ENCODE measurements at places on chromosomes 7 and 10. TPM values are rescaled to one million over a fixed set of nuclear protein-coding genes. Genes with fewer than 3 reads are reported as not detected.

DNA sequence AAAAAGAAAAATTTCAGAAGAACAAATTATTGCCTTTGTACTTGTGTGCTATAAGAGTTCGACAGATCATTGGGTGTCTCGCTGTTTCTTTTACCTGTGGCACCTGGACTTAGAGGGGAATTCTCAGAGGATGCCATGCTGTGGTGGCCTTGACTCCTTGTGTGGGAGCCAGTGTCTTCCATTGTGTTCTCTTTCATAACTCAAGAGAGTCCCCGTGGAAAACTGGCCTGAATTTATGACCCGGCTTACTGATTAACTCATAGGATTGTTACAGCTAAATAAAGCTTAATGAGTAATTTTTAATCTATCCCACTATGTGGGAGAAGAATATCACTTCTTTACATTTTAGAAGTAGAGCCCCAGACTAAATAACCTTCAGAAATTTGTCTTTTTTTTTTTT lies 54.5 kb downstream of the UBE3C start:
- H3K4me3 ChIP-seq: no peak overlapping the region
- H3K27ac ChIP-seq: no peak overlapping the region
- H3K4me1 ChIP-seq: no peaks in the 10 kb centered on the region
- H3K27me3 ChIP-seq: no peaks in the 10 kb centered on the region

DNA sequence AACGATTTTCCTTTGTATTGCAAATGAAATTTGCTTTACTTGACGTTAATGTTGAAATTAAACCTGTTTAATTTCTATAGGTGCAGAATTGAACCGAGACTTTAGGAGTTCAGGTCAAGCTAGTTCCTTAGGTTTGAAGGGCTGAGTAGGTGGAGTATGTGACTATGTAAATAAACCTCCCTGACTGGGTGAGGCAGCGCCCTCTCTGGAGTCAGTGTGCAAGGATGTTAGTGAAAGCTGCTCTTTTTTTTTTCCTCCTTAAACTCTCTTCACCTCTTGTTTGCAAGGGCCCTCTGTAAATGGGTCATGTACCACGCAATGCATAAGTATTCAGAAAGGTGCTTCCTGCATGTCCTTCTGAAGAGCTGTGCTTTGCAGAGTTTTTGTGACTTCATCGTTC lies 33.8 kb downstream of the GALNT17 start:
- H3K27ac ChIP-seq: no peak overlapping the region
- H3K36me3 ChIP-seq: no peaks in the 10 kb centered on the region
- no peaks in the 10 kb centered on the region for H3K27me3 ChIP-seq
- no peak for DNase-seq

GRCh38 chr7:96589038-96589437 lies 120.6 kb downstream of the SEM1 start:
- H3K36me3 ChIP-seq: no peaks in the 10 kb centered on the region
- no peaks in the 10 kb centered on the region for H3K27me3 ChIP-seq
- H3K4me1 ChIP-seq: no peaks in the 10 kb centered on the region
- DNase-seq: no peak

DNA sequence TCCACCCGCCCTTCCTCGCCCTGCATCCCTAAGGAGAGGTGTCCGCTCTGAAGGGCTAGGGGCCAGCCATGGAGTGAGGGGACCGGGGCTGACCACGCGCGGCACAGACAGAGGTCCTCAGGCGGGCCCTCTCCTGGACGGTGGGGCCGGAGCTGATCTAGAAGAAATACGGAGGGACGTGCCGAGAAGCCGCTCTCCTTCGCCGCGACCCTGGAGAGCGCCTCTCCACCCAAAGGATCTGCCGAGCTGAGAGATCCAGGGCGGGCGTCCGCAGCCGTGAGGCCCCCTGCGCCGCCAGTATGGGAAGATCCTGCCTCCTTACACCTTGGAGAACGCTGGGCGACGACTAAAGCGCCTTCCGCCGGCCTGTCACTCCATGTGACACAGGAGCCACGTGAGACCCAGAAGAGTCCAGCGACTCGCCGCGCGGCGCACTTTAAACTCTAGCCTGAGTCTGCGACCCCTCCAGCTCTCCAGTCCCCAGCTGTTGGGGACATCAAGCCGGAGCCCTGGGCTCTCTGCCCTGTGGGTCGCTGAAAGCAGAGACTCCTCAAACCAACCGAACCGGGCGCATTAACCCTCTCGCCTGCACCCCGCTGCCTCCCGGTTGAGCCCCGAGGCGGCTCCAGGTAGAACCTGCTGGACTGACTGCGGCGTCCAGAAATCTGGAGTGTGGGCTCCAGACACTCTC lies 1.5 kb upstream of the SFMBT2 start:
- no peaks in the 10 kb centered on the region for H3K36me3 ChIP-seq
- no peak for DNase-seq
- peaks cover 3% of the 10 kb centered on the region for H3K27me3 ChIP-seq

ANK3 gene
- 54.7 TPM for total RNA-seq

GRCh38 chr10:103635580-103635979 lies 142.1 kb downstream of the NEURL1 start:
- H3K4me3 ChIP-seq: no peak overlapping the region
- H3K27ac ChIP-seq: peak overlapping the region; percentile 7
- H3K27me3 ChIP-seq: no peaks in the 10 kb centered on the region
- DNase-seq: no peak
- H3K4me1 ChIP-seq: peaks cover 28% of the 10 kb centered on the region
- H3K36me3 ChIP-seq: no peaks in the 10 kb centered on the region

AKR1C8 gene
- not detected for total RNA-seq

GRCh38 chr10:97701438-97702069 lies 12.0 kb upstream of the MARVELD1 start:
- H3K4me1 ChIP-seq: no peaks in the 10 kb centered on the region
- H3K27me3 ChIP-seq: no peaks in the 10 kb centered on the region
- no peak overlapping the region for H3K27ac ChIP-seq
- H3K36me3 ChIP-seq: no peaks in the 10 kb centered on the region
- H3K4me3 ChIP-seq: no peak overlapping the region
- no peak for DNase-seq

GRCh38 chr10:10367264-10367663 lies 650.4 kb upstream of the CELF2 start:
- H3K36me3 ChIP-seq: no peaks in the 10 kb centered on the region
- no peaks in the 10 kb centered on the region for H3K27me3 ChIP-seq
- no peak for DNase-seq
- no peak overlapping the region for H3K27ac ChIP-seq
- no peak overlapping the region for H3K4me3 ChIP-seq

GRCh38 chr10:75441196-75441595 lies 9.8 kb downstream of the LRMDA start:
- H3K27me3 ChIP-seq: no peaks in the 10 kb centered on the region
- H3K4me1 ChIP-seq: no peaks in the 10 kb centered on the region

EPO gene
- not detected for total RNA-seq

DNA sequence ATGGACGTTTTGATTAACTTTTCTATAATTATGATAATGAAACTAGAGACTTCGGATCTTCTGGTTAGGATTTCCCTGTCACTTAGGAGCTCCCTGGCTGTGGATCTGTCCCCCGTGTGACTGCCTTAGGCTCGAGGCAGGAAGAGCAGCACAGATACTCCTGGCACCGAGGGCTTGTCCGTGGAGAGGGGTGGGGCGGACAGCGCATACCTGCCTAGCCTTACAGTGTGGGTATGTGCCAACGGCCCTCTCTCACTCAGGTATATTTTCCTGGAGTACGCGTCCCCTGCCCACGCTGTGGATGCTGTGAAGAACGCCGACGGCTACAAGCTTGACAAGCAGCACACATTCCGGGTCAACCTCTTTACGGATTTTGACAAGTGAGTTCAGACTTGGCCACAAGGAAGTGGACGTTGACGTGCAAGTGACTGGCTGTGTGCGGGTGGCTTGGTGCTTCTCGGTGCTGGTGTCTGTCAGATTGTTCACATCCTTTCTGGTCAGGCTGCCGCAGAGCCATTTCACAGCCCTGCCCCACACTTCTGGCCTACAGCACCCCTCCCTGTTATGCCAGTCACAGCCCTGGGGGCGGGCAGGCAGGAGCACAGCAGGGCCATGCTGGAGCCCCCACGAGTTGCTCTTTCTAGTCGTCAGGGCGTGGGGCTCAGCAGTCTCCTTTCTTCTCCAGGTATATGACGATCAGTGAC lies 7.9 kb downstream of the EIF3B start:
- no peak overlapping the region for H3K4me3 ChIP-seq
- peaks cover 8% of the 10 kb centered on the region for H3K4me1 ChIP-seq
- H3K27me3 ChIP-seq: no peaks in the 10 kb centered on the region
- no peak overlapping the region for H3K27ac ChIP-seq
- no peaks in the 10 kb centered on the region for H3K36me3 ChIP-seq

DLG5 gene
- total RNA-seq: 53.0 TPM

DNA sequence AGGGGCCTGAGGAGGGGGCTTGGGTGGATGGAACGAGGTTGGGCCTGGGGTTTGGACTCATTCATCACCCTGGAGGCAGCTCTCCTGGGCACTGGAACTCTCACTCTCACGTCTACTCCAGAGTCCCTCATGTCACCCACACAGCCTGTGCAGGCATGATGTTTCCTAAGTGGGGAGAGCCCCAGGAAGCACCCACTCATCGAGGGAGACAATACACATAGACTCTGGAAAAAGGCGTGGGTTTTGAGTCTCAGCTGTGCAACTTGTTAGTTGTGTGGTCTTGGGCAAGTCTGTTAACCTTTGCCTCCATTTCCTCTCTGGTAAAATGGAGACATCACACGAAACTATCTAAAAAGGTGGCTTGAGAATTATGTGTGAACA lies 25.9 kb upstream of the RBM20 start:
- H3K27ac ChIP-seq: no peak overlapping the region
- no peaks in the 10 kb centered on the region for H3K36me3 ChIP-seq
- DNase-seq: no peak
- H3K4me1 ChIP-seq: no peaks in the 10 kb centered on the region

LMBR1 gene
- 1,378 TPM for total RNA-seq

PAX4 gene
- total RNA-seq: not detected

GRM3 gene
- not detected for total RNA-seq

DNA sequence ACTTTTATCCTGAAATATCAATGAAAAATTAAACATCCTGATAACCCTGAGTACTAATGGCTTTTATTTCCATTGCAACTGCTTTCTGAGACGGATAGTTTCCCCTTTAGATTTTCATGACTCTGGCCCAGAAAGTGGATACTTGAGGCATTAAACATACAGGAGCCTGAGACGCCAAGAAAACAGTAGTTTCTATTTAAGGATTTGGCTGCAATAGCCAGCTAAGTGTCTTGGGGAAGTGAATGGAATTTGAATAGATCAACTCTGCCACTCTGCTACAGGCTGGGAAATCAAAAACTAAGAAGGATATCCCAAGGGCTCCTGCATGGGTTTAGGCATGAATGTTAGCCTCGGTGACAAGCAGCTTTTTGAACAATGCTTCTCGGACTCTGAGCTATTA lies 24.7 kb upstream of the GPAM start:
- H3K4me1 ChIP-seq: no peaks in the 10 kb centered on the region
- no peaks in the 10 kb centered on the region for H3K27me3 ChIP-seq
- DNase-seq: no peak
- H3K4me3 ChIP-seq: no peak overlapping the region
